Stimulated activated CD4-positive, alpha-beta T cell treated with anti-CD3 and anti-CD28 coated beads, TNF-alpha, amount 100 ng/mL, for 48 hours (primary cell): ENCODE measurements at places on chromosomes 2 and 18.

- no peak for DNase-seq
Observed at GRCh38 chr2:189191766-189192165, 12.2 kb upstream of the COL5A2 start.

- DNase-seq: no peak
Observed at GRCh38 chr2:40625849-40626248, 174.0 kb upstream of the SLC8A1 start.

- no peak for DNase-seq
Observed at GRCh38 chr2:48510329-48510728, 19.6 kb upstream of the STON1 start.

DNA sequence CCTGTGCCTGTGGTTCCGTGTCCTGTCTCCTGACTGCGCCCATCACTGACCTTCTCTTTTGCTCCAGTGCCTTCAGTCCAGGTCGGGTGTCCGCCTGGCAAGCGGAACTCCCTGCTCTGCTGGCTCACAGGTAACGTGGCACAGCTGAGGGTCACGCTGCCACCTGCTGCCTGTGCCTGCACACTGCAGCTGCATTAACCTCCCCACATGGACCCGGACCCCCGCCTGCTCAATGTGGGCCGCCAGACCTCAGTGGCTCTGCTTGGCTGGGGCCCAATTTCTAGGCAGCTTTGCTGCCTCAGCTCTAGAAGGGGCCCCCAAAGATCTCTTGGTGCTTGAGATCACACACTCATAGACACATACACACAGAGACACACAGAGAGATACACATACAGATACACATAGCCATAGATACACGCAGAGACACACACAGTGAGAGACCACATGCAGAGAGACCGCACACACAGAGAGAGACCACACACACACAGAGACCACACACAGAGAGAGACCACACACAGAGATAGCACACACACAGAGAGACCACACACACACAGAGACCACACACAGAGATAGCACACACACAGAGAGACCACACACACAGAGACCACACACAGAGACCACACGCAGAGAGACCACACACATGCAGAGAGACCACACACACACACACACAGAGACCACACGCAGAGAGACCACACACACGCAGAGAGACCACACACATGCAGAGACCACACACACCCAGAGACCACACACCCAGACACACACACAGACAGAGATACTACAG is 14.9 kb upstream of the CNNM3 start:
- peak; percentile 66 for DNase-seq

GRCh38 chr2:112758711-112759110 is 5.7 kb downstream of the CKAP2L start:
- no peak for DNase-seq

DNA sequence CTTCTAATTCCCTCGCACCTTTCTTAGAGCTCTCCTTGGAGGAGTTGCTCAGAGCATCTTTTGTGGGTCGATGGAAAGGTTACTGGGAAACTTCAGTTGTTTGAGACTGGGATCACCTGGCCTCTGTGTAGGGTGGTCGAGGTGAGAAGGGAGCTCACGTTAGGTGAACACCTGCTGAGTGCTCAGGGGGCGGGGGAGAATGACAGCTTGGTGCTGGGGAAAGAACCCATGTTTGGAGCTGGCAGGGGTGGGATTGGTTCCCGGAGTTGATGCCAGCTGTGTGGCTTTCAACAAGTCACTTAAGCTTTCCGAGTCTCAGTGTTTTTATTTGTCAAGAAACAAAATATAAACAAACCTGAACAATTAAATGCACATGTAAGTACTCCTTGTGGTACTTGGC is 122.3 kb downstream of the GLI2 start:
- DNase-seq: no peak

DNA sequence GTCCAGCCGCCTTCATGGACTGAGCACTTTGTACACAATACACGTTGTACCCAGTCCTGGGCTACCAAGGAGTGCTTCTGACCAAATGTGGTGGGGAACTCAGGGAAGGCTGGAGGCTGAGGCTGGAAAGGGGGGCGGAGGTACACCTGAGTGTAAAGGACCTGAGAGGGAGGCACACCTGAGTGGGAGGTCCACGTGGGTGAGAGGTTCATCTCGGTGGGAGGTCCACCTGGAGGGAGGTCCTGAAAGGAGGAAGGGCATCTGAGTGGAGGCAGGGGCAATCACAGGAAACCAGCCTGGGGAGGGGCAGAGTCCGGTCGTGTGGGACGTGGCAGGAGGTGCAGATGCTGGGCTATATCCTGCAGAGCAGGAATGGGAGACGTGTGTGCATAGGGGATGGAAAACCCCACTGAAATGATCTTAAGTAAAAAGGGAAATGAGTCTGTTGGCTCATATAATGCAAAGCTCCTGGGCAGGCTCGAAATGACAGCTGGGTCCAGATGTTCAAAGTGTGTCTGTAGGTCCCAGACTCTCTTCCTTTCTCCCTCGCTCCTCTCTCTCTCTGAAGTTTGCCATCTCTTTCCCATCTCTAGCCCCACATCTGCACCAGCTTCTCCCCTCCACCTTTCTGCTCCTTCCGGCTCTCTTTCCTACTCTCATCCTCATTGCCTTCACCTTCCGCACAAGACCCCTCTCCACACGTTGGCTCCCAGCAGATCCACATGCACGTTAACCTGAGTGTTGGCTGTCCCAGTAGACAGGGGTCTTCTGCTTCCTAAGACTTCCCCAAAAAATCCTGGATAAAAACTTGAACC is 137.7 kb downstream of the PXDN start:
- DNase-seq: no peak

DNA sequence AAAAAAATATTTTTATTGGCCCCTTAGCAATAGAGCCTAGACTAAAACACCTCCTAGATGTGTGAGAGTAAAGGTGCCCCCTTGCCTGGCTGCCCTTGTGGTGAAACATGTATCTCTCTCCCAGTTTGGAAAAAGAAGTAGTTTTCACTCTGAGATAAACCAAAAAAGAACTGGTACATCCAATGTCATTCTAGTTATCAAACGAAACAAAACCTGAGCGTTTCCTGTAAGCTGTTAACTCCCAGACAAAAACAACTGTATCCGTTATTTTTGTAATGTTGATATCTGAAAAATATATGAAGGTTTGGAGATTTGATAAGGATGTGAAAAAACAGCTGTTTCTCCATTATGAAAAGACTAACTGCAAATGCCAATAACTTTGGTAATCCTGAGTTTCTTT is 24.3 kb downstream of the HEATR5B start:
- no peak for DNase-seq

- no peak for DNase-seq
Observed at GRCh38 chr2:62409442-62409841, 96.6 kb downstream of the TMEM17 start.
